ENCODE measurements at places on chromosomes 3 and 15.

DNA sequence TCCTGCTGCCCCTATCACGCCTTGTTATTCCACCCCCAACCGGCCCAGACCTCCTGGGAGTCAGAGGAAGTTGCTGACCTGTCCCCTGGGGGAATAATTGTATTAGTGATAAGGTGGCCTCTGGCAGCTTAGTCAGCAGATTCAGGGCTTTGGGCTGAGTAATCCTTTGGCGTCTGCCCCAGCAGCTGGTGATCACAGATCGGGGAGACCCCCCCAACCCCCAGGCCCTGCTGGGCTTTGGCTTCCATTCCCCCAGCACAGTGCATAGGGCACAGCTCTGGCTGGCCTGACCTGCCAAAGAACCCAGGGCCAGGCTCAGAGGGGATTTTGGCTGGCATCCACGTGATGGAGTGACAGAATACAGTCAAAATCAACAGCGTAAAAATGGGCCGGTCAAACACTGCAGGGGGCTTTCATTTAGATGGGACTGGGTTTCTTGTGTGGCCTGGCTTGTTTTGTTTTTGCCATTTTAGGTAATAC is 3.9 kb upstream of the NR2E3 start:
- no peak for DNase-seq

GRCh38 chr15:60469893-60470641 is 8.9 kb downstream of the ICE2 start:
- peak; percentile 56 for DNase-seq

- no peak for DNase-seq
Observed at GRCh38 chr3:106629215-106629832, 747.9 kb upstream of the CCDC54 start.

GRCh38 chr3:58414538-58415197 is 19.0 kb downstream of the PDHB start:
- DNase-seq, result peak; percentile 61

- no peak for DNase-seq
Observed at GRCh38 chr3:147652651-147653366, 243.6 kb downstream of the ZIC1 start.

GRCh38 chr3:52887166-52887565 is 10.2 kb downstream of the STIMATE start:
- no peak for DNase-seq

- DNase-seq, result peak; percentile 88
Observed at GRCh38 chr3:134487406-134487805, 1.5 kb downstream of the CEP63 start.

DNA sequence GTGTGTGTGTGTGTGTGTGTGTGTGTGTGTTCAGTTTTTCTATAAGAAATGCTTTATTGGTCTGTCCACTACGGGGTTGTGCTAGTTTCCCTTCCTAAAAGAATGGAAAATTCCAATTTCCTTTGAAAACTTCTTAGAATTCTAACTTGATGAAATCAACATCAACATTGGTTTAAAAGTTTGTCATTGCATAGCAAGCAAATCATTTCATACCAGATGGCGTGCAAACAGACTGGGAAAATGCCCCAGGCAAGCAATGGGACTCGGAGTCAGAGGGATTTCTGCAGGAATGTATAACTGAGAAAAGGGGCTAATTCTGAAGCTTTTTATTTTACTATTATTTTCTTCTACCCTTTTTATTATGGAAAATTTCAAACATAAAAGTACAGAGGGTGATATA is 13.1 kb upstream of the DYNC1LI1 start:
- no peak for DNase-seq

DNA sequence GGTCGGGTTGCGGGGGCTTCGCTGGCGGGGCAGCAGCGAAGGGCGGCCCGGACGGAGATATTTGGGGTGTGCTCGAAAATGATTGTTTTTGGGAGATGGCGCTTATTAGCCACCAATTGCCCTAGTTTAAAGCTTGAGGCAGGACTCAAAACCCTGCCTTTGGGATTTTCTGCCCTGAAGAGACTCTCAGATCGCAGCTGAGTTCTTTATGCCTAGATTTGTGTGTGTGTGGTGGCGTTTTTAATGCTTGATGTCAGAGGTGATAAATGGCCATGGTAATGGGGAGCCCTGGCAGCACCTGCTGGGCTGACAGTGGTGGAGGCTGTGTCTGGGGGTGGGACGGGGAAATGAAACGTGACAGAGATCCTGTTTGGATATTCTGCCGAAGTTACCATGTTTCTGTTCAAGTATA is 604 bp downstream of the KCTD6 start:
- no peak for DNase-seq

- no peak for DNase-seq
Observed at GRCh38 chr3:139930211-139930610, 4.8 kb upstream of the CLSTN2 start.

GRCh38 chr3:51673802-51674654 is 3.0 kb downstream of the TEX264 start:
- DNase-seq, result no peak
